ENCODE measurements at places on chromosomes 11 and 22.

- ATAC-seq, result no peak
These were observed 9.0 kb downstream of the FGF19 start for GRCh38 chr11:69694781-69695180.

DNA sequence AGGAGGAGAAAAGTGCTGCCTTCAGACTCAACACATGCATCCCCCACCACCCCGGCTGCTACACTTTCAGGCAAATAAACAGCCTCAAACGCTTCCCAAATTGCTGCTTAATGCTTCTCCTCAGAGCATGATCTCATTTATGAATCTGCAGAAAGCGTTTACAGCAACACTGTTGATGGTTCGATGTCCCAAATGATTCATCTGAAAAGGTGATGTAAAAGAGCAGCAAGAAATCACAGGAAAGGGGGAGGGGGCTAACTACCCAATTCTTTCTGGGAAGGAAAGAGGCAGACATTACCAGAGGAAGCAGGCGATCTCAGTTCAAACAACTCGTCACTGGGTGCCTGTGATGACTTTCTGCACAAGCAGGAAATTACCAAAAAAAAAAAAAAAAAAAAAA lies 119.6 kb downstream of the TENM4 start:
- ATAC-seq, result no peak

DNA sequence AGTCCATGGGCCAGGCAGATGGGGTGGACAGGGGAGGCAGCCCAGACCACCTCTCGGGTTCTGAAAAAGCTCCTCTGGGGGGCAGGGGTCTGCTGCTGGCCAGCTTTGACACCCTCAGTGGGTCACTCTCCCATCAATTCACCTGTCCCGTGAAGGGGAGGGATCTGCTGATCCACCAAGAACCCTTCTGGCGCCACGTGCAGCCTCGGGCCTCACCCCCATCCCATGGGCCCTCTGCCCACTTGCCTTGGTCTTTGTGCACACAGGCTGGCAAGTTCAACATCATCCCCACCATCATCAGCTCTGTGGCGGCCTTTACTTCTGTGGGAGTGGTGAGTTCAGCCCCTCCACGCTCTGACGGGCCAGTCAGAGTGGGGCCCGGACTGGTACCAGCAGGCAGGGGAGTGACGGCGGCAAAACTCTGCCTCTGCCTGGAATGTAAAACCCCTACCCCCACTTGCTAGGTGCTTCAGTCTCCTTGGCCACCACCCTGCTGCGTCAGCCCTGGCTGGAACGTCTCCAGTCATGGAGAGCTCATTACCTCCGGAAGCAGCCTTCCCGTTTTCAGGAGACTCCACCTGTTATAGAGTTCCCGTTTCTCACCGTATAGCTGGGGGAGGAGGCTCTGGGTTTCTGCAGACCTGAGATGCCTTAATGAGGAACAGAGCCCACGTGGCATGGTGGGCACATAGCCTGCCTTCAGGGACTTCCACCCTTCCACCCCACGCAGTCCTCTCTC lies 12.7 kb downstream of the PRG3 start:
- no peak for ATAC-seq

GRCh38 chr22:17587629-17588028 lies 24.3 kb downstream of the SLC25A18 start:
- ATAC-seq, result peak; percentile 23

- ATAC-seq, result no peak
These were observed 38.2 kb upstream of the PAK1 start for GRCh38 chr11:77512092-77512491.

GRCh38 chr22:32567544-32567943 lies 92.9 kb downstream of the FBXO7 start:
- ATAC-seq, result no peak

DNA sequence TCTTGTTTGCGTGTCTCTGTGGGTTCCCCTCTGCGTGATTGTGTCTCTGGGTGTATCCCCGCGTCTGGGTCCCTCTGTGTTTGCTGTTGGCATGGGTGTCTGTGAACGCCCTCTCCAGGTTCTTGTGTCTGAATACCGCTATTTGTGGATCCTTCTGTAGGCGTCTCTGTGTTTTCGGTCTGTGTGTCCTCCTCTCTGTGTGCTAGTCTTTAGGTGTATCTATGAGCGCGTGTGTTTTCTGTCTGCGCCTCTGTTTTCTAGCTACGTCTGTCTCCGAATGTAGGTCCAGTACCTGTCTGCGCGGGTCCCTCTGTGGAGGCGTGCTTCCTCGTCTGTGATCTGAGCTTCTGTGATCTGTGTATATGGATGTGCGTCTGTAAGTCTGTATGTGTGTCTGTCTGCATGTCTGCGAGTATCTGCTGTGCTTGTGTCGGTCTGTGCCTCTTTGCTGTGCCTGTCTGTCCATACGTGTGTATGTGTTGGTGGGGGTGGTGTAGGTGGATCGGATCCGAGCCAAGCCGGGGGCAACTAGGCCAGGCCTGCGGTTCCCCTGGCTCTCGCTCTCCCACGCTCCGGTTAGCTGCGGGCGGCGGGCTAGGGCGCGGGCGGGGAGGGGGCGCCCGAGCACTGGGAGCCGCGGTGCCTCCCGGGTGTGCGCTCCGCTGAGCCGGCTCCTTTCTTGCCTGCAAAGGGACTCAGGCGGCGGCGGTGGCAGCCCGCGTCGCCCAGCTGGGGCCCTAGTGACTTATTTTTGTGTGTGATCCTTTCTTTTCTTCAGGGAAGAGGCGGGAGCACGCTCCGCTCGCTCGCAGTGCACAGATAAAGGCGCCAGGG lies 105.3 kb upstream of the E2F8 start:
- peak; percentile 41 for ATAC-seq

DNA sequence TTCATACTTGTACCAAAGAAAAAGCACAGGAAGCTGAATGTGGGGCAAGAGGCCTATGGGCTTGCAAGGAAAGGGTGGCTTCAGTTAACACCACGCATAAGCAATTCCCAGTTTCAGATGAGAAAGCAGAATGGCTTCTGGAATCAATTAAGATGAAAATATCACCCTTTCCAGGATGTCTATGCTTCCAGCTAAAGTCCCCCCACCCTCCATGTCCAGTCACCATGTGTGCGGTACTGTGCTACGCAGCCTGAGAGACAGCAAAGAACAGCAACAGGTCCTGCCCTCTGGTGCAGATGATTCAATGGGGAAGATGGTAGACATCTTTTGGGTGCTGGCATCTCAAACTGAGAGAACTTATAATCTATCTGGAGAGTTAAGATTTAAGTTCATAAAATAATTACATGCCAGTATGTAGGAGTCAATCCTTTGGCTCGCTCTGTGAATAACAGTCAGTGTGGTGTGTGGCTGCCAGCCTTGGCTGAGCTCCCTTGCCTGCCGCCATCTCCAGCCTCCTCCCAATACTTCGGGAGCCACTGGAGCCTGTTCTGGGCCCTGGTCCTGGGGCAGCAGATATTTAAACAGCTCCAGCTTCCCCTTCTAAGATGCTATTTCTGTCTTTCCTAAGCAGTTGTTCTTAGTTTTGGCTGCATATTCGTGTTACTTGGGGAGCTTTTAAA lies 44.5 kb downstream of the ME3 start:
- peak; percentile 20 for ATAC-seq

DNA sequence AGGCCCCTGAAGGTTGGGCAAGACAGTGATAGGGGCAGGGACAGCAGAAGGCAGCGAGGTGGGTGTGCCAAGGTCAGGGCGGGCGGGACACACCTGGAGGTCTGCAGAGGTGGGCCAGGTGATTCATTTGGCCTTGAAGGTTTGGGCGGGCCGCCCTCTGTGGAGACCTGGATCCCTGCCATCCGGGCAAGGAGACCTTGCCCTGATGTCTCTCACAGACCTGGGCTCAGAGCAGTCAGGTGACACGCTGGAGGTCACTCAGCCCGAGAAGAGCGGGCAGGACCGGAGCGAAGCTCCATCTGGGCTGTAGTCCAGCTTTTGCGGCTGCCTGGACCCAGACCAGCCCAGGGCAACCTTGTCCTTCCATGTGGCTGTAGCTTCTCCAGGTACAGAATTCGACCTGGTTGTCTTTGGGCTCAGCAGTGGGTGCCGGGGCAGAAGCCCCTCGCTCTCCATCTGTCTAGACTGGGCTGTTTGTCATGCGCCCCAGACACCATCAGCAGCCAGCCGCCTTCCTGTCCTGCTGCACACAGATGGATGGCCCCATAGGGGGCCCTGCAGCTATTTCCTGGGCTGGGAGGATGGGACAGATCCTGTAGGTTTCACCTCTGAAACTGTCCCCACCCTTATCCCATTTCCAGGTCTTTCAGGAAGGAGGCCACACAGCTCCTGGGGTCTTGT lies 3.1 kb downstream of the MRGPRG start:
- no peak for ATAC-seq

- ATAC-seq, result no peak
These were observed 154.7 kb downstream of the TBC1D22A start for GRCh38 chr22:46916886-46917770.

DNA sequence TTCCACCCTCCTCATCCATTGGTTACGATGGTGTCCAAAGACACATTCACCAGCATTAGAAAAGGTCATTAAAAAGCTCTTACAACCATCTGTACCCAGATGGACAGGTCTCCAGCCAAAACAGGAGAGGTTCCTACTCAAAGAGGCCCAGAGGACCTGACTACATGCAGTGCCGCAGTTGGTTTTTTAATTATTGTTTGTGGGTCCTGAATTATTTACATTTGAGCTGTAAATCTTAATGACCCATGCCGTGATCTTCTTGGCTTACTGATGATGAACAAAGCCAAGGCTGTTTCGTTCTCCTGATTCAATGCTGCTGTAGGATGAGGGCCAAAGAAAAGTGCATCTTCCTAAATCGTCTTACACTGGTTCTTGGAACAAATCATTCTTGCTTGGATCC lies 83.7 kb downstream of the CADM1 start:
- no peak for ATAC-seq

DNA sequence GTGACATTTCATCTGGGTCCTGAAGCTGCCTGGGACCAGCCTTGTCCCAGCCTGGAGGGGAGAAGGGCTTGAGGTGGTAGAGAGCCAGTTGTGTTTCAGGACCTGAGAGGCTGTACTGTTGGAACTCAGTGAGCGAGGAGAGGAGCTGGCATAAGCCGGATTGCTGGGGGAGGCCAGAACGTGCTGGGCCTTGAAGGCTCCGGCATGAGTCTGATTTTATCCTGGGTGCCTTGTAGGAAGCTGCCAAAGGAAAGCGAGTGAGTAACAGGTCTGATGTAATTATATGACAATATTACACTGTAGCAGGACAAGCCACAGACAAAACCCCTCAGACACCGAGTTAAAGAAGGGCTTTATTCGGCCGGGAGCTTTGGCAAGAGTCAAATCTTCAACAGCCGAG lies 17.2 kb downstream of the AP2A2 start:
- no peak for ATAC-seq

DNA sequence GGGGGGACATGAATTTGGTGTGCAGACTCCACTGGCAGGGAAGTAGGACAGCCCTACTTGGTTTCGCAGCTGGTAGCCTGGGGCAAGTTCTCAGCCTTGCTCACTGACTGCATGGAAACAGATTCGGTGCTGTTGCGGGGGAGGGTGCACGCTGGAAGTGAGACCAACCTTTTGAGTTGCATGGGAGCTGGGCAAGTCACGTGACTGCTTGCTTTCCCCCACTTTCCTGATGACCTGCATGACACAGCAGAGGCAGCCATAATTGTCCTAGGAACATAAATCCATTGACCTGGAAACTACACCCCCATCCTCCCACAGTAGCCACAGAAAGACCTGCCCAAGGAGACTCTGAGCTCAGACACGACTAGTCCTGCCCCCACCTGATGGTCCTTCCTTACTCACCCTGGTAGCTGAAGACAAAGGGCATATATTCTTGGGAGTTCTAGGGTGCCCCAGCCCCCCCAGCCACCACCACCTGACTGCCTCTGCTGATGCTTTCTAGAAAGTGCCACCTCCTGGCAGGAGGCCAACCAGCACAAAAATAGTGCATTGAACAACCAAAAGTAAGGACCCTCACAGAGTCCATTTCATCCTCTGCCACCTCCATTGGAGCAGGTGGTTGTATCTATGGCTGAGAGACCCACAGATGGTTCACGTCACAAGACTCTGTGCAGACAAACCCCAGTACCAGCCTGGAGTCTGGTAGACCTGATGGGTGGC lies 4.1 kb upstream of the HBG2 start:
- no peak for ATAC-seq

DNA sequence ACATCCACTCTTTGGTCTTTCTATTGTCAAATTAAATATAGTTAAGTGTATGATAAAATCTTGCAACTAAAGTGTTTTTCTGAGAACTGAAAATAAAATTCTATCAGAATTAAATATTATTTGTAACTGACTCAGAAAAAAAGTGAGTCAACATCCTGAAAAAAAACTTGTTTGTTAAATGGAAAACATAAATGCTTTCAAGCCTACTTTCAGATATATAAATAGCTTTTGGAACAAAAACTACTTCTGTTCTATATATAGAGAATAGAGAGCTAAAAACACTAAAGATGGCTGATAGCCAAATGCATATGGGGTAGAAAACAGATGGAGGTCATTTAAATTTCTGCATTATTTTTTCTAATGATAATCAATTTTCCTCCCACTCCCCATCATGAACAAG lies 61.8 kb downstream of the PIK3C2A start:
- ATAC-seq, result no peak

GRCh38 chr22:44971651-44972362 lies 38.0 kb downstream of the PHF21B start:
- ATAC-seq, result no peak

DNA sequence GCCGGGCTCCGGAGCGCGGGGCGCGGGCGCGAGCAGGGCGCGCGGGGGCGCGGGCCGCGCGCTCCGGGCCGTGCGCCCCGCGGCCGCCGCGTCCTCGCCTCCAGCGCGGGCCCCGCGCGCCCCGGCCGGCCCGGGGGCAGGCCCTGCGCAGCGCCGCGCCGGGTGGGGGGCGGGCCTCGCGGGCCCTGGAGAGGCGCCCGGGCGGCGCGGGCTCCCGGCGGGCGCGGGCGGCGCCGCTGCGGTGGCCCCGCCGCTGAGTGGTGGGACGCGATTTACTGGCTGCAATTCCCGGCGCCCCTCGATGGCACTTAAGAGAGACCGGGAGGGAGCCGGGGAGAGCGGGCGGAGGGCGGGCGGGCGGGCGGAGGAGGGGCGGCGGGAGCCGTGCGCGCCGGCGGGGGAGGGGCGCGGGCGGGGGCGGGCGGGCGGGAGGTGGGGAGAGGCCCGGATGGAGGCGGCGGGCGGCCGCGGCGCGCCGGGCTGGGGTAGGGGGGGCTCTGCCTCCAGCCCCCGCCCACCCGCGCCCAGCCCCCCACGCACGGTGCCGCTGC lies 73.2 kb upstream of the TCF20 start:
- ATAC-seq, result peak; percentile 18

DNA sequence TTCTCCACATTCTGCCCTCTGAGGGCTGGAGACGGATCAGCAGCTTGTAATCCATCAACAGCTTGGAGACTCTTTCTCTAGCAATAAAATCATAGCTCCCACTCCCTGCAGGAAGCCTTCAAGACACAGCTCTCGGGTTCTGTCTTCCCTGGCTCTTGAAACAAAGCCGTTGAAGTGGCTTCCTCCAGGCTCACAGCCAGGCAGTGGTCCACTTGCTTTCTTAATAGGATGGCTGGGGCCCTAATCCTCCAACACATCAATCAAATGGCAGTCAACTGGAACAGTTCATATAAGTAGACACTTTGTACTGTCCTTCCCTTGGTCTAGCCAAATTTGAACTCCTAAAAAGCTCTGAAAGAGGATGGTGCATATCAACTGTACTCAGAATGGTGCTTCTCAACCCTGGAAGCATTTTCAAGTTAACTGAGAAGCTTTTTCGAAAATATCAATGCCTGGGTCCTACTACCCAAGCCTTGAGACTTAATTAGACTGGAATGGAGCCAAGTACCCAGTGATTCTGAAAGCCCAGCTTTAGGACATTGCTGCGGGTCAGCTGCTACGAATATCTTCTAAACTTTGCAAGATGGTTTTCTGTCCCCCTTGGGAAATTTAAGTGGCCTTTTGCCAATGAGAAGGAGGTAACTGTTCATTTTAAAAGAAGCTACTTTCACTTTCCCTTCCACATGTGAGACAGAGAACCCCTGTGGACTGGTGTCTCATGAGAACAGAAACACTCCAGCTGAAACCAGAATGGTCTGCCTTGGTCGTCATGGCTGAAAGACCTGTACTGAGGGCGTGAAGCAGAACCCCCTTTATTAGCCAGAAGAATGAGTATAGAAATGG lies 74.7 kb downstream of the SC5D start:
- no peak for ATAC-seq

Data from SK-N-SH treated with all-trans-retinoic acid at 6 μM for 48 hours (cell line).